ENCODE measurements at places on chromosomes 3 and 15. TPM values are rescaled to one million over a fixed set of nuclear protein-coding genes. Genes with fewer than 3 reads are reported as not detected.
A peak's percentile ranks its signal among the peaks of the same experiment; 100 is the strongest.

- peak; percentile 80 for DNase-seq
These were observed 91.3 kb downstream of the LARS2 start for GRCh38 chr3:45479621-45480035.

DNA sequence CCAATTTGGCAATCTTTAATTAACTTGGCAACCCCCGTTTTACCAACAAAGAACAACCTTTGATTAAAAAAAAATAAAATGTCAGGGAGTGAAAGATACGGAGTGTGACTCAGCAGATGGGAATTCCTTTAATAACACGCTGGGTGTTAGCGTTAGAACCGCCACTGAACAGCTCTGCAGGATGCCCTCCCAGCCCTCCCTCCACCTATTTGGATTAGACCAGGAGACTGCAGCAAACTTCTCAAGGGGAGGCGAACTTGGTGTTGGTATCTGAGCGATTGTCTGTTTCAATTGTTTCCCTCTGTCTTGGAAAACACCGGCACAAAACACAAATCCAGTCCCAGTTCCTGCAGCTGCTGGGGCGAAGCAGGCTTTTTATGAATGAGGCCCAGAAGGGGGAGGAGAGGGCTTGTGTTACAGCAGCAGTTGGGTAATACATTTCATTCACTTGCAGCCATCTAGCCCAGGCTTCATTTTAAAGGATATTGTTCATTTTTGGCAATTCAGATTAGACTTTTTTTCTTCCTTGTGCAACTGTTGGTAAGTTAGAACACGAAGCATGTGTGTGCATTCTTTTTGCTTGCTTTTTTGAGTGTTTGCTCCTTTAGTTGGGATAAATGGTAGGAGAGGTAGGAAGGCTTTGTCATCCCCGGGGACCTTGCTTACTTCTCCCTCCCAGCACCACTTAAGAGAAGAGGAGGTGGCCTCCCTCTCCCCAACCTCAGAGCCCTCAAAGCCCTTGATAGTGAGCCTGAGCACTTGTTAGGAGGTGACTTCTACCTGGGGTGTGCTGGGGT lies 152.3 kb downstream of the IGF1R start:
- no peak for DNase-seq

The RARRES1 gene
- total RNA-seq: 19.5 TPM

DNA sequence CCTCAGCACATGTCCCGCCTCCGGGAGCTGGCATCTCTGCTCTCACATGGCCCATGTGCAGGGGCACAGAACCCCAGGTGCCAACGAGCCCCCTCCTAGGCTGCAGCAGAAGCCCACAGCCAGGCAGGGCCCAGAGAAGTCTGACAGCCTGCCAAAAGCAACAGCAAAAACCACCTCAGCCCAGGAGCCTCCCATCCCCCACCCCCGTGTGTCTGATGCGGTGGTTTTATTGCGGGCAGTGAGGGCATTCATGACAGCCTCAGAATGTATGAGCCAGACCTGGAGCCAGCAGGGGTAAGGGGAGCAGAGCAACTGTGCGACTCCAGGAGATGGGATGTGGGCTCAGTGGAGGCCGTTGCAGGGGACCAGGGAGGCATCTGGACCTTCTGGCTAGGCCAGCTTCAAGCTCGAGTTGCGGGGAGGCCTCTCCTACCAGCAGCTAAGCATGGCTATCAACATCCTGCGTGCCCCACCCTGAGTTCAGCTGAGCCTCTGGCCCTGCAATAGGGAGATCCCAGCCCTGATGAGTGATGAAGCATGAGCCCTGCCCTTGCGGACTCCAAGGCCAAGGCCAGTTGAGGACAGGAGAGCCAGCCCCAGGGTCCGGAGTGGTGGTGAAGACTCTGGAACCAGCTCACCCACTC lies 52.5 kb downstream of the CYP11A1 start:
- no peak for DNase-seq

The CDAN1 gene
- total RNA-seq: 9.7 TPM

The SLC9C1 gene
- total RNA-seq: not detected

- DNase-seq: no peak
These were observed 83.1 kb downstream of the RETNLB start for GRCh38 chr3:108673988-108674661.

DNA sequence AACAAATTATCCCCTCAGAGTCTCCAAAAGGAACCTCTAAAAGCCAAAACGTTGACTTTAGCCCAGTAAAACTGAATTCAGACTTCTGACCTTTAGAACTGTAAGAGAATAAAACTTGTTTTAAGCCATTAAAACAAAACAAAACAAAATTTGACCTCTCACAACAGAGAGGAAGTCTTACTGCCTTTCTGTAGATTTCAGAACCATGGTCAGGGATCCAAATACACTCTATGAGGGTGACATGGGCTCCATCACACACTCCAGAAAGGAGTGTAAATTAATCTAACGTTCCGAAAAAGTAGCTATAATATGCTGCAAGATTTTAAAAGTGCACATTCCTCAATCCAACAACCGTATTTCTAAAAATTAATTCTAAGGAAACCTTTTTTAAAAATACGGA lies 19.2 kb upstream of the RPL14 start:
- no peak for DNase-seq

DNA sequence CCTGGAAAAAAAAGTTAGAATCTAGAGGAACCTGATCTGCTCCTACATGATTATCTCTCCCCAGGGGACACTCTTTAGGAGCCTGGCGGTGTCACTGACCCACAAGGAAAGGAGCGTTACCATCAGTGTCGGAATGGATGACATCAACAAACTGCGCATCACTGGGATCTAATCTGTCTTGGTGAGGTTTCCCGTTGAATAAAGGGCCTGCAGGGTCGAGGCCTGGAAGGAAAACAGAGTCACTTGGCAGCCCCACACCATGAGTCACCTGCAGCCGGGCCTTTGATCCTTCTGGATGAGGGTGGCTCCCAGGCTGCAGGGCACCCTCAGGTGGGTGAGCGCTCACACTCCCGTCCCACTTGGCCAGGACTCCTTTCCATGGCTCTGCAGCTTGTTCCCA lies 25.0 kb downstream of the LIPH start:
- DNase-seq: peak; percentile 21

- peak; percentile 83 for DNase-seq
These were observed 92.3 kb downstream of the FRMD5 start for GRCh38 chr15:44102675-44103254.

DNA sequence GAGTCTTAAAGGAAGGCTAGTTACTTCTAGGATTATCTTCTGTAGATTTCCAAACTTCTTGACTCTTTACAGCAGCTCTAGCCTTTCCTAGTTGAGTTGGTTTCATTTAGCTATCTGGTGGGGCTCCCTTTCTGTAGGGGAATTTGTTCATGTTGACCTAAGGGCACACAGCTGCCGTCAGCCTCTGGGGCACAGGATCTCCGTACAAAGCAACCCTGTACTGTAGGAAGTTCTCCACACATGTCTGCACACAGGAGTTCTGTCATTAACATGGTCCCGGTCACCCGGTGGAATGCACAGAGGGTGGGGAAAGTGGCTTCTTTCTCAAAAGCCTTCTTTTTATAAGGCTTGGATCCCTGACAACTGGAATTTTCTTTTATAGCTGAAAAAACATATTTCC lies 88.7 kb upstream of the TNIK start:
- no peak for DNase-seq

The SLC24A5 gene
- not detected for total RNA-seq

The RASA2 gene
- total RNA-seq: 20.0 TPM

- no peak for DNase-seq
These were observed 19.5 kb downstream of the ANAPC13 start for GRCh38 chr3:134466331-134466730.

GRCh38 chr3:134617608-134618477 lies 33.0 kb downstream of the KY start:
- DNase-seq: no peak

GRCh38 chr3:108103040-108103751 lies 12.4 kb upstream of the CD47 start:
- DNase-seq: no peak

All from osteoblast (primary cell).